ENCODE measurements at places on chromosomes 7 and 10.

- DNase-seq = no peak
Observed at GRCh38 chr10:70376436-70377378, 5.7 kb downstream of the LRRC20 start.

DNA sequence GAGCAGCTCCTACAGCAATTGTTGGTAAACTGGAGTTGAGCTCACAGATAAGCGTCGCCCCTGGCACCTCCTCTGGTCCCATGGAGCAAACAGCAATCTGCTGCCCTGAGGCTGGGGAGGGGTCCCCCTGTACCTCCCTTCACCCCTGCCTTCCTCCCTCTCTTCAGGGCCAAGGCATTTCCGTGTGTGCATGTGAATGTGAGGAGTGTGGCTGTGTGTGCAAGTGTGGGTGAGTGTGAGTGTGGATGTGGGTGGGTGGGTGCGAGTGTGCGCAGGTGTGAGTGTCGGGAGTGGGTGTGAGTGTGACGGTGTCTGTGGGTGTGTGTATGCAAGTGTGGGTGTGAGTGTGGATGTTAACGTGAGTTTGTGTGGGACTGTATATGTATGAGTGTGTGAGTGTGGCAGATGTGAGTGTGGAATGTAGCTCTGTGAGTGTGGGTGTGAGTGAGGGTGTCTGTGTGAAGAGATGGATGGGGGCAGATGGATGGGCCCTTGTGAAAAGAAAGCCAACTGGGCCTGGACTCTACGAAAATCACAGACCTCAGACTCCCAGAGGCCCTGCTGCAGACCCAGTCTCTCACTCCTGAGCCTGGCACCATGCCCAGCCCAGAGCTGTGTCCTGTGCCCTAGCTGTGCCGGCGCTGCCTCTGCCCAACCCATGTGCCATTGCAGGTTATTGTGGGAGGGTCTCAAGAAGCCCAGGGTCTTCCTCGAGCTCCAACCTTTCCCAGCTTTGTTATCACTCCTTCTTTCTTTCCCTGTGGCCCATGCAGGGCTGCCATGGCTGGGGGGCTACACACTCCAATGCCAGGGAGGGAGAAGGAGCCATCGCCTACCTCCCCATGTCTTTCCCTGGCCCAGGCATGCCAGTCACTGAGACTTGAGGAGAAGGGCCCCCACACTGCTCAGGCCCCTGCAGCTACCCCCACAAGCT lies 73.9 kb downstream of the GRID1 start:
- no peak for DNase-seq

DNA sequence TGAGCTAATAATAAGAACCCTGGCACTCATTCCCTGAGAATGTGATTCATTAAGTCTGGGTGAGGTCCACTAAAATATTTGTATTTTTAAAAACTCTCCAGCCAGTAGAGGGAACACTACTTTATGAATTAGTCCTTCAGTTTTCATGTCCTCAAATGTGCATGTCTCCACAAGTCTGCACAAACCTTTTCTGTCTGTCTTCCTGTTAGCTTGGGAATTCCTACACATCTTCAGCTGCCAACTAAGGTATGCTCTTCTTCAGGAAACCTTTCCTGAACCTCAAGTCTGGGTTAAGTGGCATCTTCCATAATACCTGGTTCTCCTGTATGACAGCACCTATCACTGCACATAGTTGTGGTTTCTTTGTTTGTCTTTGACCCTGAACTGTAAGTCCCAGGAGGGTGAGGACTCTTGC lies 119.6 kb upstream of the MKX start:
- no peak for DNase-seq

DNA sequence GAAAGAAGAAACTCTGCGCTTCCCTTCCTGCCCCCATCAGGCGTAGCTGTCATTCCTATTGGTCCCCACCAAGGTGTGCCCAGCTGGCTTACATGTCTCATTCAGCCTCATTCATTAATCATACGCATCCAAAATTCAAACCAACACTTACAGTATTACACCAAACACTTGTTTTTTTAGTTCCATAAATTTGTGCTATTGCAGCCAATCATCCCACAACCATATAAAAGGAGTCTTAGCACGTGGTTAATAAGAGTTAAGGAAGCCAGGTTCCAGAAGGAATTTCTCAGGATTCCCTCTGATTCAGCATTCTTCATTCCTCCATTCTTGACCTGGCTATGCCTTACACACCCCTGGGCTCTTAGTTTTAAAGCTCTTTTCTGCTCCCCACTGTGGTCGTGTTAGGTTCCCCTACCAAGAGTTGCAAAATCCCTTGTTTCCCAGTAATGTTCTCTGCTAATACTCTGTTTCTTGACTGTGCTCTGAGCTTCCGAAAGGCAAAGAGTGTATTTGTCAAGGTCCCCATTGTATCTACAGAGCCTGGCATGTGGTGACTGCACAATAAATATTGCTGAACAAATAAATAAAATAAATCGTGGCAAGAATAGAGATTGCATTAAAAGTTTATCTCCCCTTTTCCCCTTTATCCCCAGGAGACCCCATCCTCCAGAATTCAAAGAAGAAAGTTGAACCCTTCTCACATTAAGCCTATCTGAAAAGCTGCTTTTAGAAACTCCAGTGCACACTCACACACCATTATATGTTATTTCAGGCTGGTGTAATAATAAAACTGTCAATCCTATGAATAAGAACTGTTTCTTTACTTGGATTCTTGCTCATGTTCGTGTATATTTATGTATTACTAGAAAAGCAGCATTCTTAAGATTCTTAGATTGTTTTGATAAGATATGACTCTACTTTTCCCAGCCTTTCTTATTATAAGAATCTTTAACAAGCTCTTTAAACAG lies 514.4 kb downstream of the INHBA start:
- DNase-seq = no peak

DNA sequence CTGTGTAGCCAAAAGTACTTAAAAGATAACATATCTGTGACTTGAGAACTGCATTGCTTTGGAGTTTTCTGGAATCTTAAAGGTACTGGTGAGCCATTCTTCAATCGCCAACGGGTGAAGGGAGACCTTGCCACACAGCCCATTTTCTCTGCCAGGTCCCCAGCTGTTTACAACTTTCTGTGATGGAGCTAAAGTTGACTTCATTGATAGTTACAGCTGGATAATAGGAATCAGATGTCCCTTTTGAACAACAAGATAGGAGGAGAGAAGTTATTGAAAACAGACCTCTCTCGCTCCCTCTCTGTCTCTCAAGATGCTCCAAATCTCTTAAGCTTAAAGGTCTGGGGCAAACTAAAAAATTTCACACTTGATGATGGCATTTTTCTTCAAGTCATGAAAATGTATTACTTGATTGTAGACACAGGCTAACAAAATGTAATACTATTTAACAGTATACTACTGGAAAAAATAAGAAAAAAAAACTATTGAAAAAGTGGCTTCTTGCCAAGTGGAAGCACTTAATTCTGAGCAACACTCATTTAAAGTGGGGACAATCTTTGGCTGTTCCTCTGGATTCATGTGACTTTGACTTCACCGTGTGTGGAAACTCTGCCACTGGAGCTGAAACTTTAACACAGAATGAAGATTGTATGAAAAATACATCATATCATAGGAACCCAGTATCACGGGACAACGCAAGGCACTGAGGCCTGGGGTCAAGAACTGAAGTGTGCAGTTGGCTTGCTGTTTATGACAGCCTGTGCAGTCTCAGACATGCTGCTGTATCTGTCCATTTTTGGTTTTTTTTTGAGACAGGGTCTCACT lies 78.4 kb upstream of the AFAP1L2 start:
- no peak for DNase-seq

GRCh38 chr10:44897049-44897448 lies 14.1 kb upstream of the TMEM72 start:
- no peak for DNase-seq

GRCh38 chr10:3222068-3222467 lies 49.5 kb upstream of the PITRM1 start:
- DNase-seq = no peak

- no peak for DNase-seq
Observed at GRCh38 chr7:70776627-70777101, 355.3 kb upstream of the GALNT17 start.

DNA sequence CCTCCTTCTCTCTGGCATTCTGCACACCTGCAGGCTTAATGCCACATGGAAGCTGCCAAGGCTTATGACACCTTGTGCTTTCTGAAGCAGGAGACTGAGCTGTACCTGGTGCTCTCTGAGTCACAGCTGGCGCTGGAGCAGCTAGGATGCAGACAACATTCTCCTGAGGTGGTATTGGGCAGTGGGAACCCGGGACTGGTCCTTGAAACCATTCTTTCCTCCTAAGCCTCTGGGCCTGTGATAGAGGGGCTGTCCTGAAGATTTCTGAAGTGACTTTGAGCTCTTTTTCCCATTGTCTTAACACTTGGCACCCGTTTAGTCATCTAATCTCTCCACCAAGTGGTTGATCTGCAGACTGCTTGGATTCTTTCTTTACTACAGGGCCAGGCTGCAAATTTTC lies 508.4 kb downstream of the TFEC start:
- no peak for DNase-seq

DNA sequence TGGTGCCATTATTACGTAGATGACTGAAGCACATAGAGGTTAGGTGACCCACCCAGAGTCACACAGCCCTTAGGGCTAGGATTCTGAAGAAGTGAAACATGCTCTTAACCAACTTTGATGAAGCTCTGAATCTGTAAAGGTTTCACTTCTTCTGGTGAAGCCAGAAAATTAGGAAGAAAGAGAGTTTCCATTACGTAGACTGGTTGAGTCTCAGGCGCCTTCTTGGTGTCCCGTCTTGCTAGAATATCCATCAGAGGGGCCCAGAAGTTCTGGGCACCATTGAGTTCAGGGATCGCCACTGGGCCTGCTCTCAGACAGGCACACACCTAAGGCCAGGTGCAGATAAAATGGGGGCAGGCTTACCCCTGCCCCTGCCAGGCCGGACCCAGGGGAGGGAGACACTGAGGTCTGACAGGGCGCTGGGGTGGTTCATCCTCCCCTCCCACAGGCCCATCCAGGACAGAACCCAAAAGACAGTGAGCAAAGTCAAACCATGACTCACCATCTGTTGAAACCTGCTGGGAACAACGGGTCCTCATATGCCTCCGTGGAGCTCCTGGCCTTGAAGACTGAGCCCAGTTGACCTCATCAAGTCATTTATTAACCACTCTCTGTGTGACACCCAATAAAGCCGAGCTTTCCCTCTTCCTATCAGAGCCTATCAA lies 33.2 kb downstream of the DRGX start:
- DNase-seq = no peak

- DNase-seq = no peak
Observed at GRCh38 chr7:89680161-89680560, 474.1 kb upstream of the STEAP1 start.

GRCh38 chr10:70337201-70337651 lies 45.2 kb downstream of the LRRC20 start:
- DNase-seq = no peak

- no peak for DNase-seq
Observed at GRCh38 chr7:102439963-102440795, 6.8 kb downstream of the ORAI2 start.

- DNase-seq = no peak
Observed at GRCh38 chr7:11252705-11253272, 279.1 kb downstream of the PHF14 start.

DNA sequence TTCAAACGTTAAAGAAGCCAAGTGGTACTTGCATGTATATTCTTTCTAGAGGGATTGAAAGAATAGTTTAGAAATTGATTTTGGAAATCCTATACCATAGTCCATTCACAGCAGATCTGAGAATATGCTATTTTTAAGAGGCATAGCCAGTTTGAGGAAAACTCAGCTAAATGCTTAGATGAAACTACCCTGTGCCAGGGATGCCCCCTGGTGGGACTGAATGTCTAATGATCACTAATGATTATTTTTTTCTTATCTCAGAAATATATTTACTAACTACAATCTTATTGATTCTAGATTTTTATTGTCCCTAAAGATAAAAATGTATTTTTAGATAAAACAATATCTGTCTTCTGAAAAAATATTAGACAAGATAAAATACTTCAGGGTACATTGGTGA lies 844.9 kb upstream of the PHF14 start:
- no peak for DNase-seq
